Epithelial cell of umbilical artery (primary cell): ENCODE measurements at places on chromosomes 2 and 18. TPM values are rescaled to one million over a fixed set of nuclear protein-coding genes. Genes with fewer than 3 reads are reported as not detected.

MYO7B gene
- 0.32 and 0.46 TPM in 2 replicates for total RNA-seq

GALNT14 gene
- 1.4 and 2.6 TPM in 2 replicates for total RNA-seq

IL1A gene
- total RNA-seq = 0.97 and 2.9 TPM in 2 replicates

GCG gene
- not detected in 2 replicates for total RNA-seq

SOCS6 gene
- 19.2 and 24.6 TPM in 2 replicates for total RNA-seq

ERBB4 gene
- under 0.01 TPM in 2 replicates for total RNA-seq

FABP1 gene
- not detected in 2 replicates for total RNA-seq

PAX3 gene
- not detected in 2 replicates for total RNA-seq

SCN1A gene
- total RNA-seq = under 0.01 TPM in 1 of 2 replicates, not detected in the other

ALPG gene
- not detected in 2 replicates for total RNA-seq

PDE1A gene
- total RNA-seq = 0.46 and 0.65 TPM in 2 replicates
